ENCODE measurements at places on chromosomes 11 and 22. TPM values are rescaled to one million over a fixed set of nuclear protein-coding genes. Genes with fewer than 3 reads are reported as not detected.

DNA sequence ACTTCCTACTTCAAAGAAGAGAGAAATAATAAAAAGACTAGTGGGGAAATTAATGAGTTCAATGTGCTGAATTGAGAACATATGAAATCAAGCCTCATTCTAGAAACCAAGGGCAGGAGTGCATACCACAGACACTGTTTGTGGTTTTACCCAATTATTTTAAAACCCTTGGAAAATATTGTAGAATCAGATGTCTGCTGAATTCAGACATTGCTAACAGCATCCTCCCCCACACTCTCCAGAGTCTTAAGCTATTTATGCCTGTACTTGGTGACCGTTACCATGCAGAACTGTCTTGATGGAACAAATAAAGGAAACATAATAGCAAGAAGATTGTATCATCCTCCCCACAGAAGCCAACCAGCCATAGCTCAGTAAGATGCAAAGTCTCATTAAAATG, 850.1 kb downstream of the NTM start:
- H3K4me1 ChIP-seq, result no peaks in the 10 kb centered on the region
- H3K36me3 ChIP-seq, result no peaks in the 10 kb centered on the region
- H3K4me3 ChIP-seq, result no peak overlapping the region
- H3K27ac ChIP-seq, result no peak overlapping the region

- H3K4me3 ChIP-seq, result no peak overlapping the region
- H3K27ac ChIP-seq, result no peak overlapping the region
- no peaks in the 10 kb centered on the region for H3K4me1 ChIP-seq
Observed at GRCh38 chr11:9971894-9972293, 308.0 kb downstream of the SWAP70 start.

DNA sequence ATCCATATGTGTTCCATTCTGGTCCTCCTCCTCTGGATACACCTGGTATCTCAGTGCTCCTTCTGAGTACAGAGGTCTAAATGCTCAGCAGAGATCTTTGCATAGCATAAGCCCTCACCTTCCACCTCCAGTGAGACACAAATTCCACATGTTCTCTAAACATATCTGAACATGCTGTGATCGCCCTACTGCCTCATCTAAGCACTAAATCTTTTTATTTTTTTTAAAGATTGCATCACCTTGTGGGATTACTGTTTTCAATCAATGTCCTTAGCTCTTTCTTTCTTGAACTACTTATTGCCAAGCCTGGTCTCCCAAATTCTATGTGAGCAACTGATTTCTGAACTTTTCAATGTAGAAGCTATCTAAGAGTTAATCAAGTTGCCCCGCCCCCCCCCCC, 113.4 kb downstream of the TRPC6 start:
- H3K4me1 ChIP-seq, result no peaks in the 10 kb centered on the region
- no peaks in the 10 kb centered on the region for H3K27me3 ChIP-seq
- H3K4me3 ChIP-seq, result no peak overlapping the region
- no peaks in the 10 kb centered on the region for H3K36me3 ChIP-seq
- DNase-seq, result no peak

- H3K36me3 ChIP-seq, result peaks cover 4% of the 10 kb centered on the region
- no peaks in the 10 kb centered on the region for H3K27me3 ChIP-seq
- no peak overlapping the region for H3K27ac ChIP-seq
- H3K4me1 ChIP-seq, result peaks cover 10% of the 10 kb centered on the region
- no peak overlapping the region for H3K4me3 ChIP-seq
Observed at GRCh38 chr11:119029069-119029339, 1.7 kb downstream of the SLC37A4 start.

DNA sequence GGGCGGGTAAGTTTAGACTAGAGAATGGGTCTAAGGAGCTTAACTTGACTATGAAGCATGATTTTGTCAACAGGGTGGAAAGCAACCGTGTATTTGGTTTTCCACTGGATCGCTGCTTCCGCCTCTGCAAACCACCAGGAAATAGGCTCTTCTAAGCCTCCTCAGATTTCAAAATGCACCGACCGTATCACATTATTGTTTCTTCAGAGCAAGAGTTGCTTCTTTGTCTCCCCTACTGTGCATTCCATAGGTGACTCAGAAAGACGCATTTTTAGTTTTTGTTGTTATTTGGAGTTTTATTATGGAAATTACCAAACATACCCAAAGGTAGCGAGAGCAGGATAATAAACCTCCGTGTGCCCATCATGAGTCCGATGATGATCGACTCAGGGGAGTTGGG, 64.3 kb upstream of the RASD2 start:
- no peak for DNase-seq
- no peak overlapping the region for H3K4me3 ChIP-seq
- H3K4me1 ChIP-seq, result no peaks in the 10 kb centered on the region
- no peaks in the 10 kb centered on the region for H3K27me3 ChIP-seq
- no peak overlapping the region for H3K27ac ChIP-seq

BBOX1 gene
- not detected for total RNA-seq

SMIM35 gene
- total RNA-seq, result not detected

CRYBB2 gene
- not detected for total RNA-seq

DNA sequence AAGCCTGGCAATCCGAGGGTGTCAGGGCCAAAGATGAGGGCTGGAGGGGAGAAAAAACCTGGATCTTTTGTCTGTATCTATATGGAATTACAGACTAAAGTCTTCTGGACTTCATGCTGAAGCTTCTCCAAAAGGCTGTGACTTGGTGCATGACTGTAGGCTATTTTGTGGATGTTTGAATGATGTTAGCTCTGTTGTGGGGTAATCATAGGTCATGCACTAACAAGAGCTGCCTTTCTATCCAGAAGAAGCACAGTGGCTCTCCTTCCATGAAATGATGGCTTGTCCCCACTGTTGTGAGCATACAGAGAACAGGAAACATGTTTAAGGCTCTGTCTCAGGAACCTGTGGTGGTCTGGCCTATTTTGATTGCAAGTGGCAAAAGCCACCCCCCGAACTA, 263.3 kb upstream of the PLET1 start:
- H3K27me3 ChIP-seq, result no peaks in the 10 kb centered on the region
- no peak overlapping the region for H3K27ac ChIP-seq
- H3K4me1 ChIP-seq, result no peaks in the 10 kb centered on the region
- no peak overlapping the region for H3K4me3 ChIP-seq
- DNase-seq, result no peak

DCDC1 gene
- 0.13 TPM for total RNA-seq

DNA sequence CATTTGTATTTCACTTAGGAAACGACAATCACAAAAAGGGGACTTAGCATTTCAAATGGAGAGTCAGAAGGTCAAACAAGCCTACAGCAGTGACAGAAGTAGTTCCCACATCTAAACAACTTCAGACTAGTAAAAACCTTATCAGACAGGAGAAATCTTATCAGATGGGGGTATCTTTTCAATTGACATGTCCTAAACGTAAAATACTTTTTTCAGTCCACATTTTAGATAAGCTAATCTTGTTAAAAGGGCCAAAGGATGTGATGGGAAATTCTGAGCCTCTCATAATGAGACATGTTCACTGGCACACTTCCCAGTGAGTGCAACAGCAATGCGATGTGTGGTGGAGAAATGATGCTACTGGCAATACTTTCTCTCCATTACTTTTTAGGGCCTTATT, 2.4 kb downstream of the MAPK1 start:
- H3K36me3 ChIP-seq, result no peaks in the 10 kb centered on the region
- DNase-seq, result no peak
- H3K4me1 ChIP-seq, result peaks cover 53% of the 10 kb centered on the region
- no peak overlapping the region for H3K27ac ChIP-seq
- no peaks in the 10 kb centered on the region for H3K27me3 ChIP-seq

GRCh38 chr11:46272816-46273427, 4.5 kb upstream of the CREB3L1 start:
- H3K4me3 ChIP-seq, result no peak overlapping the region
- peaks cover 4% of the 10 kb centered on the region for H3K27me3 ChIP-seq
- no peaks in the 10 kb centered on the region for H3K36me3 ChIP-seq
- no peak for DNase-seq

DNA sequence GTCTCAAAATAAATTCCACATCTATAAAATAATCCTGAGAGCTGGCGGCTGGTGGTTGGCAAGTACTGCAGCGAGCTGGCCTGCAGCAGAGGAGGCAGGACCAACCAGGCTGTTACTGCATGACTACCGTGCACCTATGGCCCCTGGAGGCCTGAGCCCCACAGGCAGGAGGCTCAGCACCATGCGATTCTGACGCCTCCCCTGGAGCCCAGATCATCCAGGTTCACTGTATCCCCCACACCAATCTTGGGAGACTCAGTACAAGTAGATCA, 159.5 kb upstream of the NCAM1 start:
- no peaks in the 10 kb centered on the region for H3K27me3 ChIP-seq
- DNase-seq, result no peak
- no peaks in the 10 kb centered on the region for H3K36me3 ChIP-seq
- no peak overlapping the region for H3K27ac ChIP-seq

GRCh38 chr22:27667121-27667843, 134.3 kb downstream of the MN1 start:
- no peaks in the 10 kb centered on the region for H3K4me1 ChIP-seq
- H3K36me3 ChIP-seq, result no peaks in the 10 kb centered on the region
- no peaks in the 10 kb centered on the region for H3K27me3 ChIP-seq
- DNase-seq, result no peak
- H3K4me3 ChIP-seq, result no peak overlapping the region

OPCML gene
- total RNA-seq, result not detected

DNA sequence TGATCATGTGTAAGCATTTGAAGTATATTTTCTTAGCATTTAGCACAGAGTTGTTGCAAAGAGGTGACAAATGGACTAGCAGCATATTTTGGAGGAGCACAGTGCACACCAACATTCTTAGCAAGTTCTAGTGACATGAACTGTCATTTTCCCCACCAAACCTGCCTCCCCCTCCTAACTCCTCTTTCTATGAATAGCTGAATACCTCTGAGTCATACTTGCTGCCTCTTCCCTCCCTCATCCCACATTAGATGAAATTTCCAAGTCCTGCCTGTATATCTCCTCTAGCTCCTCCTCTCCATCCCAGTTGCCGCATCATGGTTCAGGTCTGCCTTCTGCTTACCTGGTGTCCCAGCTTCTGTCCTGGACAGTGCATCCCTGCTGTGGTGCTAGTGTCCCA, 7.2 kb downstream of the OSBP2 start:
- H3K4me3 ChIP-seq, result no peak overlapping the region
- no peak for DNase-seq
- no peaks in the 10 kb centered on the region for H3K36me3 ChIP-seq
- H3K4me1 ChIP-seq, result no peaks in the 10 kb centered on the region
- no peaks in the 10 kb centered on the region for H3K27me3 ChIP-seq

DNA sequence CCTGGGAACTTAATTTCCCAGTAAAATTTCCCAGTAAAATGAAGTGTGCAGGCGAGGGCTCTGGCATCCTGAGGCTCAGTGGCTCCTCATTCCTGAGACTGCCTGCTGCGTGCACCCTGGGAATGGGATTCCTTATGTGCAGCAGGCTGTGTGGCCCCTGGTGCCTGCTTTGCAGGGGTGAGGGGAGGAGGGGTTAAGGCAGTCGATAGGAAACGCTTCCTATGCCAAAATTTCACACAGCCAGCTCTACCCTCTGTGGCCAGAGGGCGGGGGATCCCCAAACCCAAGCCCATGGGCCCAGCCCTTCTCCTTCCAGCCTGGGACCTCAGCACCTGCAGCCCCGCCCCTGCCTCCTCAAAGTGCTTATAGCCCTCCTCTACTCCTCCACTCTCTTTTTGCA, 12.1 kb upstream of the BAIAP2L2 start:
- no peaks in the 10 kb centered on the region for H3K27me3 ChIP-seq
- H3K27ac ChIP-seq, result no peak overlapping the region
- H3K4me3 ChIP-seq, result no peak overlapping the region
- no peak for DNase-seq
- no peaks in the 10 kb centered on the region for H3K4me1 ChIP-seq

- no peak overlapping the region for H3K27ac ChIP-seq
- no peaks in the 10 kb centered on the region for H3K36me3 ChIP-seq
- no peaks in the 10 kb centered on the region for H3K27me3 ChIP-seq
- DNase-seq, result no peak
- peaks cover 8% of the 10 kb centered on the region for H3K4me1 ChIP-seq
- no peak overlapping the region for H3K4me3 ChIP-seq
Observed at GRCh38 chr11:111409915-111410314, 30.8 kb upstream of the POU2AF1 start.

GRCh38 chr22:29175312-29175835, 30.3 kb upstream of the EMID1 start:
- no peaks in the 10 kb centered on the region for H3K4me1 ChIP-seq
- H3K27ac ChIP-seq, result no peak overlapping the region
- H3K4me3 ChIP-seq, result no peak overlapping the region
- no peaks in the 10 kb centered on the region for H3K36me3 ChIP-seq
- H3K27me3 ChIP-seq, result no peaks in the 10 kb centered on the region

- no peaks in the 10 kb centered on the region for H3K27me3 ChIP-seq
- H3K4me1 ChIP-seq, result no peaks in the 10 kb centered on the region
- DNase-seq, result no peak
- H3K4me3 ChIP-seq, result no peak overlapping the region
- no peak overlapping the region for H3K27ac ChIP-seq
Observed at GRCh38 chr11:56495117-56495516, 3.9 kb upstream of the OR5M8 start.

GRCh38 chr11:70542406-70542805, 144.1 kb downstream of the CTTN start:
- H3K4me3 ChIP-seq, result no peak overlapping the region
- DNase-seq, result no peak
- H3K27ac ChIP-seq, result no peak overlapping the region
- no peaks in the 10 kb centered on the region for H3K4me1 ChIP-seq

SAA4 gene
- not detected for total RNA-seq

GRCh38 chr11:133705873-133706272, 139.4 kb downstream of the SPATA19 start:
- no peaks in the 10 kb centered on the region for H3K36me3 ChIP-seq
- no peaks in the 10 kb centered on the region for H3K4me1 ChIP-seq
- no peak for DNase-seq
- H3K27me3 ChIP-seq, result no peaks in the 10 kb centered on the region

- no peaks in the 10 kb centered on the region for H3K36me3 ChIP-seq
- no peaks in the 10 kb centered on the region for H3K4me1 ChIP-seq
- H3K27me3 ChIP-seq, result no peaks in the 10 kb centered on the region
Observed at GRCh38 chr11:128595221-128595620, 7.9 kb upstream of the ETS1 start.

- no peak overlapping the region for H3K27ac ChIP-seq
- no peak for DNase-seq
- H3K4me3 ChIP-seq, result no peak overlapping the region
- no peaks in the 10 kb centered on the region for H3K36me3 ChIP-seq
- H3K4me1 ChIP-seq, result no peaks in the 10 kb centered on the region
Observed at GRCh38 chr11:3088806-3089205, 31.6 kb upstream of the CARS1 start.

DNA sequence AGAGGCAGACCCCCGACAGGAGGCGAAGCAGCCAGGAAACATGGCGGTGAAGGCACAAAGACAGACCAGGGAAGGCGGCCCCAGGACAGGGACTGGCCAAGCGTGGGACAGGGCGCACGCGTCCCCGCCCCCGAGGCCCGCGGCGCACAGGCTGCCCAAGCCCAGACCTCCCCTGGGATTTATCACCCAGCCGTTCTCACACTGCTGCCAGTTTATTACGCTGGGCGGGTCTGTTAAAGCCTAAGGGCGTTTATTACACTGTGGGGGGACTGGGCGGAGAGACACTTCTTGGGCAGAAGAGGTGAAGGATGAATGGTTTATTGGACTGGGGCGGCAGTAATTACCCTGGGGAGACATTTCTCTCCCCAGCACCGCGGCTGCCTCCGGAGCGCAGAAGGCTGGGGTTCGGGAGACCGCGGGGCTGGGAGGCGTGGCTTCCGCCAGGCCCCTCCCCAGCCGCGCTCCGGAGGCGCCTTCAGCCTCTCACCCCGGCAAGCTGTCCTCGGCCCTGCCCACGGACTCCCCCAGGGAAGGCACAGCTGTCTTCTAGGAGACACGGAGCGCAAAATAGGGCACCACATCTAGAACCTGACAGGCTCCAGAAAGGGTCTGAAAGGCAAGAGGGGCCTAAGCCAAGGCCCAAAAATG, 47.1 kb downstream of the SLC22A12 start:
- no peaks in the 10 kb centered on the region for H3K36me3 ChIP-seq
- H3K4me3 ChIP-seq, result no peak overlapping the region
- H3K27ac ChIP-seq, result no peak overlapping the region
- DNase-seq, result no peak
